Activated T-helper 1 cell treated with anti-CD3 and anti-CD28 coated beads, Interleukin-2, amount 50 U/mL, for 16 hours (primary cell): ENCODE measurements at places on chromosomes 7 and 10.

DNA sequence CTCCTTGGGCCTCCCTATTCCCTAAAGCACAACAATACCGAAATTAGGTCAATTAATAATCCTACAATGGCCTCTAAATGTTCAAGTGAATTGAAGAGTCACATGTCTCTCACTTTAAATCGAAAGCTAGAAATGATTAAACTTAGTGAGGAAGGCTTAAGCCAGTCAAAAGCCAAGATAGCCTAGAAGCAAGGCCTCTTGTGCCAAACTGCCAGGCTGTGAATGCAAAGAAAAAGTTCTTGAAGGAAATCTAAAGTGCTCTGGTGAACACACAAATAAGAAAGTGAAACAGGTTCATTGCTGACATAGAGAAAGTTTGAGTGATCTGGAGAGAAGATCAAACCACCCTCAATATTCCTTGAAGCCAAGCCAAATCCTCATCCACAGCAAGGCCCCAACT, 57.2 kb downstream of the SLC29A4 start:
- DNase-seq: no peak

- no peak for DNase-seq
These were observed 260.1 kb downstream of the SLC25A13 start for GRCh38 chr7:96061844-96062243.

- no peak for DNase-seq
These were observed 40.2 kb downstream of the ANK3 start for GRCh38 chr10:60349426-60349825.

- DNase-seq: no peak
These were observed 27.8 kb downstream of the ENTPD1 start for GRCh38 chr10:95783741-95784140.

DNA sequence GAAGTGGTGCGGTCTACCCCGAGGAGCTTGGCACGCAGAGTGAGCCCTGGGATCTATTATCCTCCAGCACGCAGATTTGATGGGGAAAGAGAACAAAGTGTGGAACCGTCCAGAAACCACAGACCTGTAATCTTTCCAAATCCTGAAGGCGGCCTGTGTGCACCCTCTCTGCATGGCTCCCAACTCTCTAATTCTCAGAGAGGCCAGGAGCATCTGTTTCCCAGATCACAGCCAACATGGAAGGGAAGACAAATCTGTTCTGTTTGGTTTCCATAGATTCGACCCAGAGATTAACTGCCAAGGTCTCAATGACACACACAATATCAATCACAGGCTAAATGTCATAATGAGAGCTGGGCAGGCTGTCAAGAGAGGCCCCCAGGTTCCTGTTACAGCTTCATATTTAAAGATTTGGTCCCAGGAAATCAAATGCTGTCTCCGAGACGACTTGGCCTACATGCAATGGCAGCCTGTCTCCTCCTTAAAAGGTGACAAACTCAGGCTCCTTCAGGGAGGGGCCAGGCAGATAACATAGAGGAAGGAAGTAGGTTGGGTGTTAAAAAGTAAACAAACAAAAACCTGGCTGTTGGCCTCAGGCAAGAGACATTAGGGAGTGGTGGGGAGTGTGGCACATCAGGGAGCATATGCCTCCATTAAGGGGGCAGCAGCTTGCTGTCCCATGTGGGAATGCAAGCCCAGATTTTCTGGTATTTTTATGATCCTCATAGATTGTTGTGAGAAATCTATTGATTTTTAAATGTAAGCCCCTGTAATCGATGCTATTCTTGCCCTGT, 48.8 kb upstream of the SAMD8 start:
- DNase-seq: no peak

- DNase-seq: no peak
These were observed 15.0 kb upstream of the GFRA1 start for GRCh38 chr10:116287906-116288501.

GRCh38 chr7:78742694-78743093, 710.8 kb downstream of the MAGI2 start:
- DNase-seq: no peak

DNA sequence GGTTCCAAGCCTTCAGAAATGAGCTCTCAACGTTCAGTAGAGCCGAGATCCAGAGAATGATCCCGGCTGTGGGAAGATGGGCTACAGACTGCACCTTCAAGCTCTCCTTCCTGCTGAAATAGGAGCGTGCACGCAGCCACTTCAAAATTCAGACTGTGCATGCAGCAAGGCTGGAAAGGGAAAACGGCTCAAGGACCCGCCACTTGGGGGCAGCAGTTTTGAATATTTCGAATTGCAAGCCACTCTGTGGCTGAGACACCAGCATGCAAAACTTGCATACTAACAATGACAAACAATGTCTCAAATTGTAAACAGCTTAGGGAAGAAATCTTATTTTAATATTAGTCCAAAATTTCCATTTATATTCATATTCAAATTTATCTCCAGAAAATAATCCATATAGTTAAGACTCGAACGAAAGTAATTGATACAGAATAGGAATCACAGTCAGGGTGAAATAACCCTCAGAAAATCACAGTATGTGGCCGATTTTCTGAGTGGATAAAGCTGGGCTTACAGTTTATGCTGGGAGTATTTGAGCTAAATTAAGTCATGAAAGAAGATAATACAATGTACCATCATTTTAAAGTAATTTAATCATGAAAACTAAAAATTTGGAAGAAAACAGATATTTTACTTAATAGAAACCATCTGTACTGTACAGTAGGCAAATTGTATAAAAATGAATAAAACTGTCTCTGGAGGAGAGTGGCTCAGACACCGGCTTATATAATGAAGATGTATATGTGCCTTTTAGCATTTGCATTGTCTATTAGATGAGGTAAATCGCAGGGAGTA, 137.9 kb upstream of the MKI67 start:
- peak; percentile 12 for DNase-seq

DNA sequence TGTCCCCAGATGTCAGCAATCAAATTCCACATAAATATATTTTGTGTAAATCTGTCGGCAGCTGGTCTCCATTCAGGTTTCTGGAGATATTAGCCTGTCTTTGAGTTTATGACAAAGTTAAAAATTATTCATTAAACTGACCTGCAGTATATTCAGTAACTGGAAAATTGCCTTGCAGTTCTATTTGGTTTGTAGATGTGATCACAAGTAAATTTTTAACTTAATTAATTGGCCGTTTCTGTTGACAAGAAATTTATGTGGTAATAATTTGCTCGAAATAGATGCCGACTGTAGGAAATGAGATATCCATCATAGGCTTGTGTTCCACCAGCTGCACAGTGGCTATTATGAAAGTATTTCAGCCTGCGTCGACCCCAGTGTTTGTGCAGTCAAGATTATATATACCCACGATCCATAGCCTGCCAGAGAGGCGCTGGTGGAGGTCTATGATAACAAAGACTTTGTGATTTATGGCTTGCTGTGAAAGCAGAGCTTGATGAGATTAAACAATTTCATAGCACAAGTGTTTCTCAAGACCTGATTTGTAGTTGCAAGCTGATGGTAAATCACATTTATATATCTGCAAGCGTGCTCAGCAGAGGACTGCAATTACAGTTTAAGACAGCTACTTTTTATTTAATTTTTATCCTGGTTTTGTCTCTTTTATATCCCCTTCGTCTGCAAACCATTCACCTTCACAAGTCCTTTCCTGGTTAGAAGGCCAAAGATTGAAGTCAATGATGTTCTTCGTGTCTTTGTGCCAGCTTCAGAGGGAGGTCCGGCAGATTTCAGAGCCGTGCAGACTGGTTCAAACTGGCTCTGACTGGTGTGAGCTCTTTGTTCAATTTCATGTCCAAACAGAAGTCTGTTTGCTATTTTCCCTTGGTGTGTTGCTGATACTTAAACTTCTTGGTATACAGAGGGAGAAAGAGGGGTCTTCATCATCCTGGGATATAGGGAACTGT, 850.9 kb downstream of the LRMDA start:
- DNase-seq: no peak

- no peak for DNase-seq
These were observed 684.8 kb upstream of the PCDH15 start for GRCh38 chr10:55485827-55486226.

GRCh38 chr7:70907259-70908247, 224.4 kb upstream of the GALNT17 start:
- no peak for DNase-seq

DNA sequence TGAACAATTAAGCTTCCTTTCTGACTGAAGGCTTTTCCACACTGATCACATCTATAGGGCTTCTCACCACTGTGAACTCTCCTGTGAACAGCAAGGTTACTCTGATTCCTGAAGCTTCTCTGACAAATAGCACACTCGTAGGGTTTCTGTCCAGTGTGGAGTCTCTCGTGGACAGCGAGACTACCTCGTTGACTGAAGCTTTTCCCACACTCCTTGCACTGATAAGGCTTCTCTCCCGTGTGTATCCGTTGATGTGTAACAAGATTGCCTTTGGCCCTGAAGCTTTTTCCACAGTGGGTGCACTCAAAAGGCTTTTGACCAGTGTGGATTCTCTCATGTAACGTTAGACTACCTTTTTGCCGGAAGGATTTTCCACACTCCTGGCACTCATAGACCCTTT, 4.4 kb downstream of the ZNF32 start:
- DNase-seq: no peak

DNA sequence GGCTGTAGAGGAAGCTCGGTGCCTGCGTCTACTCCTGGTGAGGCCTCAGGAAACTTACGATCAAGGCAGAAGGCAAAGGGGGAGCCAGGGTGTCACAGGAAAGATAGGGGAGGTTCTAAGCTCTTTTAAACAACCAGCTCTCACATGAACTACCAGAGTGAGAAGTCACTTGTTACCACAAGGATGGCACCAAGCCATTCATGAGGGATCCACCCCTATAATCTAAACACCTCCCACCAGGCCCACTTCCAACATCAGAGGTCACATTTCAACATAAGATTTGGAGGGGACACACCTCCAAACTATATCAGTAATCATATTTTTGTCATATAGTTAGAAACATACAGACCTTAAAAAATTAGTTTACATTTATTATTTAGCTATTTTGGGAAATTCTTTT, 9.4 kb downstream of the NOC3L start:
- DNase-seq: no peak

DNA sequence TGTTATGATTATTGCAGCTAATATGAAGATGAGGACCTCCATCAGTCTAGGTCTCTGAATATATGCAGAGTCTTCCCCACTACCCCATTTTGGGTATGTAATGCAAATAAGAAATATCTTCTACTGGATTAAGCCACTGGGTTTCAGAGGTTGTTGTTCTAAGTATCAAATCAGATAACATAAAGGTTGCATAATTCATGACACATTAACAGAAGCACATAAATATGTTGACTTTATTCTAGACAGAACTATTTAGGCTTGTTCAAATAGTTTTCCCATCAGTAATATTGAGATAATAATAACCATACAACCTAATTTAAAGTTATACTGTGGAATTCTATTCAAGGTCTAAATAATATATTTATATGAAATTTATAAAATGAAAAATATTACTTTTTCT, 157.1 kb downstream of the ETV1 start:
- no peak for DNase-seq

- DNase-seq: no peak
These were observed 582.0 kb downstream of the TNS3 start for GRCh38 chr7:46999866-47000265.

- DNase-seq: no peak
These were observed 1.8 kb downstream of the PSMG3 start for GRCh38 chr7:1567896-1568510.

GRCh38 chr10:130708465-130709070, 572.4 kb downstream of the GLRX3 start:
- DNase-seq: no peak

DNA sequence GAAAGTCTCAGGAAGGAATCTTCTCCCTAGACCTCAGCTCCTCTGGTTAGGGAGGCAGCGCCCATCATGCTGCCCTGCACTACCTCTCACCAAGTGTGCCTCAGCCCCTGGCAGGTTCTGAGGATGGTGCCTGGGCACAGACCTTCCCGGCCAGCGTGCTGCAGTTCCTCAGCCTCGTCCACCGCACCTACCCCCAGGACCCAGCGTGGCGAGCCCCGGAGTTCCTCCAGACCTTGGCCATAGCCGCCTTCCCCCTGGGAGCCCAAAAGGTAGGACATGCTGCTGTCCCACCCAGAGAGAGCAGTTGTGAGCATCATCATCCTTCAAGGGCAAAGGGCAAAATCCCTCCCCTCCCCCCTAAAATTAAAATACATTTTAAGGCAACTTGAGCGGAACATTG, 122.5 kb downstream of the LRRC18 start:
- DNase-seq: no peak

GRCh38 chr7:51035716-51036115, 253.0 kb upstream of the GRB10 start:
- no peak for DNase-seq

DNA sequence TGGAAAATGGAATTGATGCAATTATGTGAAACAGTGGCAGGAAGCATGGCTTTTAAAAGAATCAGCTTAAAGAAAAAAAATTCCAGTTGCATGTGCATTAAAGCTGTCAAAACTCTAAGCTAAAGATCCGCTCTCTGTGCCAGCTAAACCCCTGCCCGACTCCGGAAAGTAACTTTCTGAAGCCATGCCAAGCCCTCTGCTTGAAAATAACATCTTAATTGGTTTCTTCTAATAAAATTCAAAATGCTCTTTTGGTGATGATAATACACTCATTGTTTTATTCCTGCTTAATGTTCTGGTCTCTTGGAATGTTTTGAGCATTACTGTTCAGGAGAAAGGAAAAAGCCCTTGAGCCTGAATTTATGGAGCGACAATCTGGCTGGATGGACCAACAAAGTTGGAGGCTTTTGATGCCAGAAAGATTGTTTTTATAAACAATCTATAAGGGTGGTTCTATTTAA, 11.7 kb downstream of the SEMA3C start:
- no peak for DNase-seq
